Body of pancreas (tissue), 4 donors: ENCODE measurements at places on chromosomes 5 and 9. TPM values are rescaled to one million over a fixed set of nuclear protein-coding genes. Genes with fewer than 3 reads are reported as not detected.

Gene PCDHGB4
- 4.9 TPM for total RNA-seq

GRCh38 chr5:7186818-7187217 lies 209.1 kb upstream of the ADCY2 start:
- DNase-seq: no peak

DNA sequence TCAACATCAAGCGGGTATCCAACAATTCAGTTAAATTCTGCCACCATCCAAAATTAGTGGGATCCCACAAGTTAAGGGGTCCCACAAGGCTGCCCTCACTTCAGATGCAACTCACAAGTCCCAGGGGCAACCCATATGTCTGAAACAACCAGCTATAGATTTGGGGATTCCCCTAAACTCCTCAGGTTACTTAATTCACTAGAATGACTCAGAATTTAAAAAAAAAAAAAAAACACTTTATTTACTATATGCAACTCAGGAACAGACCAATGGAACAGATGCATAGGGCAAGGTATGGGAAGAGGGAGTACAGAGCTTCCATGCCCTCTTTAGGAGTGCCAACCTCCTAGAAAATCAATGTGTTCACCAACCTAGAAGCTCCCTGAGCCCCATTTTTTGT lies 15.1 kb downstream of the AUH start:
- DNase-seq: no peak

Gene FAM169A
- total RNA-seq: 2.9 TPM

DNA sequence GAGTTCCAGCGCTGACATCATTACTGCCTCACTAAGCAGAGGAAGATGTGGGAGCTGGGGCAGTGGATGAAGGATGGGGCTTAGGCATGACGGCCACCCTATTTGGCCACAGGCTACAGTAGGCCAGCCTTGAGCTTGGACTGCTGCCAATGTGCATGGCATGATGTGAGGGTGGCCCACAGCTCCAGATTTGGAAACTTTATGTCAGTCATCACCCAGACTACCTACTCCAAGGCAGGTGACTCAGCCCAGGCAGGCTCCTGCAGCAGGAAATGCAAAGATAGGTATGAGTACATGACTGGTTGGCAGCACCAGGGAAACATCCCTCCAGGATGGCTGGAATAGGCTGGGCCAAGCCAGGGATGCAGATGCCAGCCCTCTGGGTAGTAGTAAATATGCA lies 303.6 kb downstream of the SPOCK1 start:
- no peak for DNase-seq

DNA sequence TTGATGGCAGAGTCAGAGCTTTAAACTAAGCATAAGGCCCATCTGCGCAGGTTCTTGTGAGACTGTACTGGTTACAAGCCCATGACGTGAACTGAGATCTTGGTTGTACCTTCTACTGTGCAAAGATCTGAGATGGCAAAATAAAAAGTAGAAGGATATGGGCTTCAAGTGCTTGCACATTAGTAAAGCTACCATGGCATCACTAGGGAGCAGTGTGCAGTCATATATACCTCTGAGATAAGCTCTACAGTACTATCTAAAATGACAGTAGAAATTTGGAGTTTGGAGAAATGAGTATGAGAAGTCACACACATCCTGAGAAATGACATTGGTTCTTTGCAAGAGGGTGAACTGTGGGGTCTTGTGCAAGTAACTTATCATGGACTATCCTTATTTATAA lies 408.2 kb upstream of the PRR16 start:
- no peak for DNase-seq

Gene SERF1B
- total RNA-seq: 9.9 TPM

Gene DMRT3
- total RNA-seq: not detected

Gene DNAJC18
- total RNA-seq: 1.6 TPM

DNA sequence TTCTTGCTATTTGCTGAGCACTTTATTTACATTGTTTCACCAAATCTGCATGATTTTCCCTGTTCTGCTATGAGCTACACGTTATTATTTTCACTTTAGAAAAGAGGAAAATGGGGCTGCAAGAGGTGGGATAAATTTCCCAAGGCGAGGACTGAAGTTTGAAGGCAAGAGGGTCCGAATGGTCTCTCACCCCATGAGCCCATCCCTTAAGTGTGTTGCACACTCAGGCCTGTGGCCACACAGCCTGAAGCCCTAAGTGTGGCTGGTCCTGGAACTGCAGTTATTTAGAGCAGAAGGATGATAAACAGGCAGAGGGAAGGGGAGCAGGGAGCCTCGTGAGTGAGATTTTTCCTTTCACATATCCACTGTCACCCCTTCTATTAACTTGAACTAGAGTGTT lies 7.8 kb downstream of the PDE8B start:
- no peak for DNase-seq

- DNase-seq: no peak
These were observed 145.6 kb downstream of the DAB2IP start for GRCh38 chr9:121797081-121797480.

Gene DMGDH
- total RNA-seq: 4.7 TPM

DNA sequence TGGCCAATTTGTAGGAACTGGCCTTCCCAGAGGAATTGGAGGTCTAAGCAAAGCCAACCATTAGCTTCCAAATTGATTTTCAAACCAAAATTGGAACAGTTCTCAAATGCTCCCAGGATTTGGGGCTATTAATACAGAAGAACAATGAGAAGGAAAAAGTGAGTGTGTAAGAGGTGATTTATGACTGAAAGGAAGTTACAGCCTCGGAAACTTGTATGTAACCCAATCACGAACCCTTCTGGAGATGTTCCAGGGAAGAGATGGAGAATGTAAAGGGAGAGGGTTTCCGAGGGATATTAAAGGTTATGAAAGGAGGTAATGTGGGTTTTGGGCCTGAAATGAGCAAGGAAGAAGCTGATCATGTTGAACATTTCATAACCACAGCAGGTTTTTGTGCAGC lies 93.2 kb upstream of the CXCL14 start:
- DNase-seq: no peak

- no peak for DNase-seq
These were observed 15.4 kb upstream of the RANBP17 start for GRCh38 chr5:170846416-170846815.

DNA sequence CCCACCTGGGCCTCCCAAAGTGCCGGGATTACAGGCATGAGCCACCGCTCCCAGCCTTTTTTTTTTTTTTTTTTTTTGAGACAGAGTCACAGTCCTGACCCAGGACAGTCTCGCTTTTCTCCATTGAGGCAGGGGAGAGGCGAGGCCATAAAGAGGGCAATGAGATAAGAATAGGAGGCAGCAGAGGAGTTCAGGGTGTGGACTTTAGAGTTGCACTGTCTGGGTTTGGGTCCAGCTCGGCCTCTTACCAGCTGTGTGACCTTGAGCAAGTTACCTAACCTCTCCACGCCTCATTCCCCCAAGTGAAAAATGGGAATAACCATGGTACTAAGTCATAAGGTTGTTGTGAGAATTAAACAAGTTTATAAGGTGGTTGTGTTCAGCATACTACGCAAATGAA lies 24.6 kb upstream of the ANKH start:
- DNase-seq: no peak

GRCh38 chr5:97102010-97102470 lies 40.4 kb downstream of the LIX1 start:
- no peak for DNase-seq

DNA sequence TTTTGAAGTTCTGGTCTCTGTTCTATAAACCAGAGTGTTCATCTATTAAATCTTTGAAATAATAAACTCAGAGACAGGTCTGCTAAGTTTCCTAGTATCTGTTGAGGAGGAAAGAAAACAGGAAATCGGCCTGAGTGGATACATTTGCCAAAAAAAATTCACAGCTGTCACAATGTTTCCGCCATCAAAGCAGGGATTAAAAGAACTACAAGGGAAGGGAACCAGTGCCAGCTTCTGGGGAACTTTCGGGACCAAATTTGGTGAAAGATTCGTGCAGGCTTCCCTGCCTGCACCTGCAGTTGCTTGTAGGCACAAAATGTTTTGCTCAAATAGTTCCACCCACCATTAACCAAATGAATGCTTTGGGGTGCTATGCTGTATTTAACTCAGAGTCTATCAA lies 267.5 kb downstream of the MSX2 start:
- DNase-seq: no peak

Gene TXNDC8
- total RNA-seq: not detected

Gene STPG3
- total RNA-seq: not detected

Gene STK32A
- 6.6 TPM for total RNA-seq

- no peak for DNase-seq
These were observed 63.5 kb upstream of the HAND1 start for GRCh38 chr5:154541553-154541952.

Gene ITGA2
- total RNA-seq: 4.4 TPM

Gene ENC1
- total RNA-seq: 34.0 TPM

GRCh38 chr5:149325894-149326293 lies 19.4 kb upstream of the GRPEL2 start:
- no peak for DNase-seq

DNA sequence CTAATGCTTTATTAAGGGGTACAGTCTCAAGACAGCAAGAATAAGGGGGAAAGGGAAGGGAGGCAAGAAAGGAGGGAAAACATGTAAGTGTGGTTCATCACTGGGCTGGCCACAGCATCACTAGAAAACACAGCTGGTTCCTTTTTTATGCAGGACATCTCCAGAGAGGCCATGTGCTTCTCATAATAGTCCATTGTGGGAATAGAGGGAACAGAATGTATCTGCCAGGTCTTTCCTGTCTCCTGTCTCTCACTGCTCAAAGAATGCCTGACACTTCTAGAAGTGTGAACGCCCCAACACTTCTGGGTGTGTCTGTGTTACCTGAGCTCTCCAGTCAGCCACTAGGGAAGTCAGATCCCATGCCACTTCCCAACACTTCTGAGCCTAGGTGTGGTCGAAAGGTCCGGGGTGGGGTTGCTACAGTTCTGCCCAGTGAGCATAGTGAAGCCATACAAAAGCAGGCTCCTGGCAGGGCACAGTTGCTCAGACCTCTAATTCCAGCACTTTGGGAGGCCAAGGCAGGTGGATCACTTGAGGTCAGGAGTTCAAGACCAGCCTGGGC lies 255.6 kb upstream of the SLC30A5 start:
- no peak for DNase-seq

Gene TMOD1
- 16.1 TPM for total RNA-seq

- DNase-seq: no peak
These were observed 30.6 kb upstream of the LMNB1 start for GRCh38 chr5:126746290-126746689.

GRCh38 chr5:1227667-1228066 lies 2.5 kb downstream of the SLC6A18 start:
- peak; percentile 30 for DNase-seq

Gene SLC4A9
- total RNA-seq: not detected

Gene IRGM
- not detected for total RNA-seq

GRCh38 chr5:123090661-123091297 lies 1.7 kb downstream of the PRDM6 start:
- DNase-seq: no peak

Gene SLC25A51
- 18.1 TPM for total RNA-seq

Gene SLC30A5
- 30.3 TPM for total RNA-seq
